Hepatocyte (in vitro differentiated cells): ENCODE measurements at places on chromosomes 11 and 22.

GRCh38 chr11:79973721-79974617 is 533.1 kb upstream of the TENM4 start:
- no peak for DNase-seq

- no peak for DNase-seq
Observed at GRCh38 chr22:49237703-49238102, 590.0 kb downstream of the BRD1 start.

- no peak for DNase-seq
Observed at GRCh38 chr22:46250783-46251125, 661 bp upstream of the CDPF1 start.

- DNase-seq: peak; percentile 71
Observed at GRCh38 chr11:32312865-32313403, 122.4 kb downstream of the WT1 start.

DNA sequence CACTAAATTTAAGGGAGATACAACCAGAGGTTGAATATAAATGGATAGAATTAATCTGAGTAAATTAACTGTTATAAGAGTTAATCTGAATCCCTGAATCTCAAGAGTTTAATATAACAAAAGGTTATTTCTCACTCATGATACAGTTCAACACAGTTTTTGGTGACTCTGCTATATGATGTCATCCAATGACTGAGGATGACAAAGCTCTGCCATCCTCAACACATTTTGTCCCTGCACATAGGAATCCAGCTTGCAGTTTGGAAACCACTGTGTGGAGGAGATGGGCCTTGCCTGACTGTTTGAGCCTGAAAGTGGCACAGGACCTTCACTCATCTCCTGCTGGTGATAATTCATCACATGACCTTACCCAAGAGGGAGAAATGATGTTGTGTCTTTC is 121.0 kb upstream of the MPPED2 start:
- no peak for DNase-seq

GRCh38 chr11:44351898-44352498 is 42.1 kb upstream of the ALX4 start:
- no peak for DNase-seq

DNA sequence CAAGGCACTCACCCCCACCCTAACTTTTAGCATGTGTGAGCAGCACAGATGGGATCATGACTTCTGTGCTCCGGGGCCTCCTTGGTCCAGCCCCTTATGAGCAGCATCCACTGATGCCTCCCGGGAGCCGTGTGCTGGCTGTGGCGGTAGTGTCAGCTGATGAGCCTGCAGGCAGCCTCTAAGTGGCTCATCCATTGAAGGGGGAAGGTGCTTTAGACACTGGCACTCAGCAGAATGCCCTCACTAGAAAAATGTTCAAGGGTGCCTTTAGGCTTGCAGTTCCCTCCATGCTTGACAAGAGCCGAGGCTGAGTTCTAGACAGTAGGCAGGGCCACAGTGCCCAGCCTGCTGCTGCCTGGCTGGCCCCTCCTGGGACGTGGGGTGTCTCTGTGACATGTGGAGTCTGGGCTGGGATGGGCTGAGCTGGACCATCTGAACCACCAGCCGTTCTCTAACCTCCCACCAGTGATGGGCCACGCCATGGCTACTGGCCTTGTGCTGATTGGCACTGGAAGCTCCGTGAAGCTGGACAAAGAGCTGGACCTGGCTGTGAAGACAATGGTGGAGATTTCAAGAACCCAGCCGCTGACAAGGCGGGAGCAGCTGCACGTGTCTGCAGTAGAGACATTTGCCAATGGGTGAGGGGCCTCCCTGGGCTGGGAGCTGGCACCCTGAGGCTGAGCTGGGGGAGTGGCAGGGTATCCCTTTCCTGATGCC is 5.8 kb downstream of the TTC38 start:
- DNase-seq: no peak

DNA sequence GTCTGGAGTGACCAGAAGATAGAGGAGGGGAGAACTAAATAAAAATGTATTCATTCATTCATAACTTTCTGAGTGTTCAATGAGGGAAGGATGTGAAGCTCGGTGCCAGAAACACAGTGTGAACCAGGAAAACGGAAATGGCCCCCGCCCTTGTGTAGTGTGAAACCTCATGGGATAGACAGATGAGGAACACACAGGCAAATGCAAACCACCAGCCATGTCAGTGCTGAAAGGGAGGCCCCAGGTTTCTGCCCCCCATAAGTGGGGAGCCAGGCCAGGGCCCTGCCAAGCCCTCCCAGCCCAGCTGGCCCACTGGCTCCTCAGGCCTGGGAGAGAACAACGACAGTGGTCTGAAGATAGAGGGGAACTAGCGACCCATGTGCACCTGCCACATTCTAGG is 30.5 kb downstream of the LARGE1 start:
- no peak for DNase-seq

- DNase-seq: no peak
Observed at GRCh38 chr11:117668321-117668751, 128.7 kb downstream of the DSCAML1 start.

DNA sequence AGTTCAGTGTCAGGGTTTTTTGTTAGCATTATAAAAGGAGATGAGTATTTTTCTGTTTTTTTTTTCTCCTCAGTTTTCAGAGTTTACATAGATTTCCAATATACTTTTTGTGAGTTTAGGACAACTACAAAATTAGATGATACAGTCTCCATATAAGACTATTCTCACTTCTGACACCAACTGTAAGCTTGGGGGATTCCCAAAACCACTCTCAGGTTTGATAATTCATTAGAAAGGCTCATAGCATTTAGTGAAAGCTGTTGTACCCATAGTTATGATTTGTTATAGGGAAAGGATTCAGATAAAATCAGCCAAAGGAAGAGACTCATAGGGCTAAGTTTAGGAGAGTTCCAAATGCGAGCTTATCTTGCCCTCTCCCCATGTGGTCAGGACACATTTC is 24.1 kb downstream of the CUL5 start:
- no peak for DNase-seq

- no peak for DNase-seq
Observed at GRCh38 chr11:75264971-75265370, 24.4 kb downstream of the TPBGL start.

DNA sequence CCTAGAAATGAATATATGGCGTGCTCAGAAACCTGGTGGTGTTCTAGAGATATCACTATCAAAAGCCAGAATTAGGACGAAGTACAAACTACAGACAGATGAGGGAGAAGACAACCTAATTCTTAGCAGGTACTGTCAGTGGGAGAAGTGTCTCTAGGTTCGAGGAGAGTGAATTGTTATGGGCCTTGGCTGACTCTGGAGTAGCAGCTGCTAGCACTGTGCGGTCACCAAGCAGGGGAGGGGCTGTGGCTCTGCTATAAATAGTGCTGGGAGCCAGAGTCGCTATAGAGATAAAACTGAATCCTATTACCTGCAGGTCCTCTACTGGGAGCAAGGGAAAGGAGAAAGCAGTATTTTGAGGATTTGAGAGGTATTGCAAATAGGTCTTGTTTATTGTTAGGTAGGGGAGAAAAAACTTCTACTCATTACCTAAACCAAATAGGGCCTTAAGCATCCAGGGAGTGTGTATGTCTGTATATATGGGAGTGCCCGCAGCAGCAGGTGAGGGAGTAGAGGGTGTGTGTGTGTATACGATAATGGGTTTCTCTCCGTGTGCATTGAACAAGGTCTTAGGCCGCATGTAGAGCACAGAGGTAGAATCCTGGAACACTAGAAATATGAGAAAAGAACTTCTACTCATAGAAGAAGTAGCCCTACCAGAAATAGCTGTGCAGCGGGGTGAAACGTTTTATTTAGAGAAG is 2.2 kb downstream of the MADD start:
- DNase-seq: no peak

- DNase-seq: no peak
Observed at GRCh38 chr11:119533462-119533861, 110.5 kb upstream of the THY1 start.

- peak; percentile 65 for DNase-seq
Observed at GRCh38 chr11:88188251-88188931, 13.1 kb upstream of the RAB38 start.

DNA sequence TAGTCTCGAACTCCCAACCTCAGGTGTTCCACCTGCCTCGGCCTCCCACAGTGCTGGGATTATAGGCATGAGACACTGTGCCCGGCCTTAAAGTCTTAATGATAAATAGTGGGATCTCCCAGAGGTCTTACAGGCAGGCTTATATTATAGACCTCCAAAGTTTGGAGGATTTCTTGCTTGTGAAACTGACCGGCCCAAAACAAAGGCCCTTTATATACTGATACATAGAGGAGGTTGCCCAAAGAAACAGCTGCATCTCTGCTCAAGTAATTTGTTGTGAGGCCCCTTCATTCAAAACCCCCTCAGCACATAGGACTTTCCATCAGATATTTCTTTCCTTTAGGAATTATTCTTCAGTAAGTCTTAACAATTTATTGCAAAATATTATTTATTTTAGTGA is 27.4 kb upstream of the RDX start:
- DNase-seq: no peak

- DNase-seq: no peak
Observed at GRCh38 chr11:10373340-10373739, 68.5 kb downstream of the ADM start.

GRCh38 chr11:93570759-93571413 is 27.7 kb upstream of the SMCO4 start:
- DNase-seq: peak; percentile 78

DNA sequence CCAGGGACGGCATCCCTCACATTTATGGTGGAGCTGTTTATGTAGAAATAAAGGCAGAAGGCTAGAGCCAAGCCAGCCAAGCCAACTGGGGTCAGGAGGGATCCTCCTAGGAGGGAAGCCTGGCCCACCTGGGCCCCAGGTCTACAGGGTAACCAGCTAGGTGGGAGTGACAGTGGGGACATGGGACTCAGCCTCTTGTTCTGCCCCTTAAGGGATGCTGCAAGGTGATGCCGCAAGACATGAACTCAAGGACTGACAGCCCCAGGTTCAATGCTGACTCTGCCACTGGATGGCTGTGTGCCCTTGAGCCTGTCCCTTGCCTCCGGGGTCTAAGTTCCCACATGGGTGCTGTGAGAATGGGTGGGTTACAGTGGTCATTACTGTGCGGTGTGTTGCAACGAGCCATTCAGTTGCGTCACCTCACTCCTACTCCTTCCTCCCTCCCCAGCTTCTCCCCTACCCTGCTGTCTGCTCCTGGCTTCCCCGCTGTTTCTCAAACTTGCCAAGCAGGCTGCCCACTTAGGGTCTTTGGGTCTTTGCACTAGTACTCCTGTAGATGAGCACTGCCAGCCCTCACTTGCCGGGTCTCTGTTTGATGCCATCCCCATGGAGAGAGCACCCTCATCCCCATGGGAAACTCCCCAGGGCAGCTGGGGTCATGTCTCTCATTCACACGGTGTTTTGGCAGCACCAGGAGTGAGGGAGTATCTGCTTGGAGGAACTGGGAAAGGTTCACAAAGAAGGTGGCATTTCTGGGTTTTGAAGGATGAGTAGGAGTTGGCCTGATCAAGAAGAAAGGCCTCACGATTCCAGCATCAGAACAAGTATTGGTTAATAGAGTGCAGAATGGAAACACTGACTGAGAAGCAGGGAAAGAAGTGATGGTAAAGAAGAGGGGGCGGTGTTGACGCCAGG is 43.0 kb upstream of the RTL6 start:
- no peak for DNase-seq

DNA sequence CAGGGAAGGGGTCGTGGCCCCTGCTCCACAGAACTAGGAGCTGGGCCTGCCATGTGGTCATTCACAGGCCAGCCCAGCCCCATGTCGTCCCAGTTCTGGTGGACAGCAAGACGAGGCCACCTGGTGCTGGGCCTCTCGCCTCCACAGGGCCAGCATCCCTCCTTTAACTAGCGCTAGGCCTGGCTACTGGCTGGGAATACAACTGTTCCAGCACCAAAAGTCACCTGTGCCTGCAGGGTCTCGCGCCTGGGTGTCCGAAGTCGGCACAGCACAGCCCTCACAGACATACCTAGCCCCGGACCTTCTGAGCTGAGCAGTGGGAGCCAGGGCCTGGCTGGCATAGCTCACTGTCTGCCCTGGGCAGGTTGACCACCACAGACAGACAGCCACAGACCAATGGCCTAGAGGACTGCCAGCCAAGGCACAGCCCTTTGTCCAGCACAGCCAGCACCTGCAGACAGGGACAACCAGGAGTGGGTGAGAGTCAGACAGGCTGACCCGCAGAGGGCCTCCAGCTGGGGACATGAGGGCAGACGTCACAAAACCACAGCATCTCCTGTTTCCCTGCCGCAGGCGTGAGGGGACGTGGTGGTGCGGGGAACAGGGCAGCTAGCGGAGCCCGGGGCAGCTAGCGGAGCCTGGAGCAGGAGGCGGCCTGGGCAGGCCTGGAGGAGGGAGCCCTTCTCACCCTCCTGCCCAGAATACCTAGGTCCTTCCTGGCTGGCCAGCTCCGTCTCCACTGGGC is 27.2 kb upstream of the TH start:
- no peak for DNase-seq

DNA sequence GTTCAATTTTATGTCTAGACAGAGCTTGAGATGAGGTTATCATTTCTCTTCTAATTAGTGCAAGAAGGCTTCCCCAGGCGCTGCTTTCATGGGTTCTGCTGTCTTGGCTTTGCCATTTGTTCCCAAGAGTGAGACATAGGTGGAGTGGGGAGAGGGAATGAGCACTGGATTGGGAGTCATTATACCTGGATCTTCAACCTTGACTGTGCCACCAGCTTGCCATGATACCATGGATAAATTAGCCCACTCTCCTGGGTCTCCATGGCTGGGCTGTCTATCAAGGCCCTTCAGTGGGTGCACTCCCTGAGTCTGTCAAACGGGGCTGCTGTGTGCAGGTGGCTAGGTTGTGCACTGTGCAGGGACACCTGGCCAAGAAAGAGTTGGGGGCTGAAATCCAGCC is 15.6 kb upstream of the NECTIN1 start:
- no peak for DNase-seq

DNA sequence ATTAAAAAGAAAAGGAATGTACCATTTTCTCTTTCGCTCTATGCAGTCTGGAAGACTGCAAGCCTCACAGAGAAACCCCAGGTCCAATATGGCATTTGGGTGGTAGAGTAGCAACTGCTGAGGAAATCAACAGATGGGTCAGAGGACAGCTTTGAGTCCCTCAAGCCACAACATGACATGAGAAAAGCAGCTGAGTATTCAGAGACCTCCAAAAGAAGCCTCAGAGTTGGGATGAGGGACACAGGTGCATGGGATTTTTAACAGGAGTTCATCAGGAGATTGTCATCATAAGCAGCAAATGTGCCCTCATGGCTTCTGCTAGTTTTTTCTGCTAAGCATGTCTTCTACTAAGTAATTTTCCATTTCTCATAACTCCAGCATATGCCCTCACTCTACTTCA is 111.6 kb downstream of the BLID start:
- DNase-seq: no peak

DNA sequence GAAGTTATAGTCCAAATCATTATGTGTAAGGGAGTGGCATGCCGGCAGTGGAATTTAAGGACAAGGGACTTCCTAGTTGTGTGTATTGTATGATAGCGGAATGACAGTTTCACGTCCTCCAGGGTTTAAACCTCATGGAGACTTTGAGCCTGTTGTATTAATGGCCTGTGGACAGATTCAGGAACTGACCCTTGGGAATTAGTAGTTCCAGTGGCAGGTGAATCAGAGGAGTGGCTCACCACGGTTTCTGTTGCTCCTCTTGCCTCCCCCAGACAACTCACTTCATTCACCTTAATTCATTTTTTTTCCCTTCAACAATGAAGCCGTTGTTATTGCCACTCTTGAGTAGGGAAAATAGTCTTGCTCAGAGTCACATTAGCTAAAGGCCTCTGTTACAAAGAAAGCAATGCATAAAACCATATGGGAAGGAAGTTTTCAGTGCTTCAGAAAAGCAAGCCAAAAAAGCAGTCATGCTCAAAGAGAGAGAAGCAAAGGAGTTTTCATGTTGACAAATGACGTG is 22.6 kb downstream of the AMOTL1 start:
- DNase-seq: no peak

GRCh38 chr22:35230417-35230816 is 26.9 kb upstream of the HMGXB4 start:
- DNase-seq: no peak
